ENCODE measurements at places on chromosomes 4 and X.
A peak's percentile ranks its signal among the peaks of the same experiment; 100 is the strongest.

- DNase-seq, result no peak
Observed at GRCh38 chrX:28595346-28595745, 8.1 kb downstream of the IL1RAPL1 start.

DNA sequence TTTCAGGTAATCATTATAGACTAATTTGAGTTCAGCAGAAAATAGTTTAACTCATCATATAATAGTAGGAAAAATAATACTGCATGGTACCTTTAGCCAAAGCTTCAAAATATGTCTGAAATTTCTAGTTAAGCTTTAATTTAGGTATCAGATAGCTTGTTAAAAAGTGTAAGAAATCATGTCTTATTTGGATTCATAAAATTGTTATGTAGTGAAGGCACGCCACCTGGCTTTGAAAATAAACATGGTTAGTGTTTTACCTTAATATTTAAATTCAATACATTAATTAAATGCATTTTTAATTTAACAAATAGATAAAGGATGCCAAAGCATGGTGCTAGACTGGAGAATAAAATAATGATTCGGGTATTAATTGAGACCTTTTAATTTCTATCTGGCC is 211.4 kb downstream of the FSTL5 start:
- DNase-seq, result no peak

GRCh38 chr4:112637552-112637866 is 566 bp downstream of the LARP7 start:
- DNase-seq, result no peak

DNA sequence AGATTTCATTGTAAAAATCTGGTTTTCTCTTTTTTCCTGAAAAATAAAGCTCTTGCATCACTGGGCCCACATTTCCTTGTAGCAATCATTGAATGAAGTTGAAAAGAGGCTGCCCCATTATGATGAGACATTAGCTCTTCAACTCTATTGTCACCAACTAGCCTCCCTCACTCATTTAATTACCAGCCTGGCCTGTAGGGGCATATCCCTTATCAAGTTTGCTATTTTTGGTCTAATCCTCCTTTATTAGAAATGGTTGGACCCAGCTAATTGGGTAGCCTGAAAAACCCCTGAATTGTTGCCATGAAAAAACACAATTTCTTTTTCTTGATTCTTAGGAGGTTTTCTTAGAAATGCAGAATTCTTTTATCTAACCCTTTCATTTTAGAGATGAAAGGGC is 164.6 kb upstream of the CASK start:
- DNase-seq, result no peak

GRCh38 chr4:10715135-10715534 is 30.6 kb upstream of the CLNK start:
- no peak for DNase-seq

DNA sequence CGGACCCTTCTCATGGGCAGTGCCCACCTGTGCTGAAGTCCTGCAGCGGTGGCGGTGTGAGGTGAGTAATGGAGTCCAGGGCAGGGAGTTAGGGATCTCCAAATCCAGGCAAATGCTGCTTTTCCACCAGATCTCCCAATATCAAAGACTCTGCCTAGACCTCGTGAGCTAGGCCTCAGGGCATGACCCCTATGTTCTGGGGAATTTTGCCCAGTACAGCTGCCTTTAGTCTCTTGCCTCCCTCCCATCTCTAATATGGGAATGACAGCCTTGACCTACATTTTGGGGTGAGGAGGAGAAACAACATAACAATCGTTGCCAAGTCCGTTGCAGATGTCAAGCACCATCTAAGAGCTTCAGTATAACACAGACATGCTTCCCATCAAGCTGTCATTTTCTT is 7.3 kb downstream of the PAK3 start:
- DNase-seq, result no peak

GRCh38 chr4:36930562-36931111 is 313.9 kb upstream of the NWD2 start:
- no peak for DNase-seq

GRCh38 chr4:119707336-119707735 is 78.7 kb upstream of the PDE5A start:
- DNase-seq, result no peak

DNA sequence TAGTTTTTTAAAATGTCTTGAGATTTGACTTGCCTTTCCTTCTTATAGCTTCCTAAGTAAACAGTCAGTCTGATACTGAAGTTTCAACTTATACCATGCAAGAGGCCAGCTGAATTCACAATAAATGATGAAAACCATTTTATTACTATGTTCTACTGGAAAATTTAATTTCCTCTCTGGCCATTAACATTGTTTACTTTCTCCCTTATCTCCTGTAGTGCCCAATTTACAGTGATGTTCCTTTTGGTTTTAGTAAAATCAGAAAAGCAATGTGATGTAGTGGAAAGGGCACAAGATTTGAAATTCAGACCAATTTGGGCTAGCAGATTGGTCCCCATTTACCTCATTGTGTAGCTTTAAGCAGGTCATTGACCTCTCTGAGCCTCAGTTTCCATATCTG is 54.2 kb downstream of the SLC9A6 start:
- no peak for DNase-seq

DNA sequence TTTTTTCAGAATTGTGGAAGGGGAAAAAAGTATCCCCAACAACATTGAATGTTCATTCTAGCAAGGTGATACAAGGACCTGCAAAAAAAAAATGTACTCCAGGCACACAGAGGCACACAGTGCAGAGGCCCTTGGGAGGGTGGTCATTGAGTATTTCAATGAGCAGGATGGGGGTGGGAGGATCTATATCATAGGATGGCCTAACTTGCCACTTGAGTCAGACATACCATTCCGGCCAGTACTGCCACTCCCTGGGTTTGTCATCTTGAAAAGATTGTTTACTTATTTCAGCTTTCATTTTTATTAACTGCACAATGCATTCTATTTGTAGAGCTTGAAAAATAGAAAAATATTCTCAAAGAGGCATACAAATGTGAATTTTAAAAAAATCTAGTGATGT is 18.7 kb downstream of the ZNF595 start:
- no peak for DNase-seq

- DNase-seq, result peak; percentile 77
Observed at GRCh38 chr4:20126906-20127305, 124.8 kb upstream of the SLIT2 start.

DNA sequence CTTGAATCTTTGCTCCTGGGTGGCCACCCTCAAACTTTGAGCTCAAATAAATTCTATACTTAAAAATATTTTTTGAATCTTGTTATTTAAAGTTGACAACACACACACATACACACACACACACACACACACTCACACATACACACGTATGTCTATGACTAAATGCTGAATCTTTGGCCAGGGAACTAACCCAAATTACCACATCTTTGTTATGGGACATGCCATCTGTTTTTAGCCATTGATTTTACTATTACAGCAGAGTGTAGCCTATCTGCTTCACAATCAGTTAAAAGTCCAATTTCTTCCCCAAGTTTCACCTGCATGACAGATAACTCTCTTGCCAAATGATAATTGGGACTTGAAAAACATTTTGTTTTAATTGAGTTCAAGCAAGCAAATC is 45.0 kb upstream of the USP46 start:
- no peak for DNase-seq

GRCh38 chr4:25969374-25970155 is 55.5 kb downstream of the SMIM20 start:
- DNase-seq, result no peak

- peak; percentile 21 for DNase-seq
Observed at GRCh38 chrX:123399709-123400108, 215.6 kb downstream of the GRIA3 start.

DNA sequence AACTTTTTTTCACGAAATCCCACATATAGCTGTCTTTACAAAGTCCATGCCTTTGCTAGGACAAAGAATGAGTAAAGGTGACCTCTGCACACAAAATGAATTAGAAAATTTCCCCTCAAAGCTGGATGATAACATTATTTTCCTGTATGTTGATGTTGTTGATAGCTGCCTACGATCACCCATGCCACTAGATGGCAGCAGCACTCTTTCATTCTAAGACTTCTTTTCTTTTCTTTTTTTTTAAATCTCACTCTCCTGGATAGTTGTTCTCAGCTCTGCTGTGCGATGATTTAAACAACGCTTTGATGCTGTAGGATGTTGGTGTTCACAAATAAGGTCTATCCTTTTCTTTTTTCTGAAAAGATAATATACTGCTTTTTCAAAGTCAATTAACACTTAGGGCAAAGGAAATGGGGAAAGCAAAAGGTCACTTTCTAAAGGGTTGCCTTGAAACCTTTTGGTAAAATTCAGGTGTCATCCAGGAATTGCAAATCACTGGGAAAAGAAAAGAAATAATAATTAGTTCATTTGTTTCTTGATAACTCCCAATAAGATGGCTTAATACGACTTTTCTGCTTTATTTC is 266.8 kb downstream of the C4orf33 start:
- peak; percentile 62 for DNase-seq

DNA sequence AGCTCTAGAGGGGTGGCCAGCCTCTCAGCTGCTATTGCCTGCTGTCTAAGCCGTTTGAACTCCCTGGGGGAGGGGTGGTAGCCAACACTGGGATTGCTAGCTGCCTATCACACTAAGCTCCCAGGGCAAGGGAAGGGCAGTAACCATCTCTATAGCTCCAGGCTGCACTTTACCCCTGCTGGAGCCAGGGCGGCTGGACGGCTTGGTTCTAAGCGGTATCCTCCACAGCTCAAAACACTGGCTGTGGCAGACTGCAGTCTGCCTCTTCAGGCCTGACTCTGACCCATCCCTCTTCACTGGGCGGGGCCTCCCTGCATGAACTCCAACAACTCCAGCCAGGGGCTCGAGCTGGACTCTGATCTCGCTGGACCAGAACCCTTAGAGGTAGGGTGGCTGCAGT is 55.3 kb upstream of the GNRHR start:
- DNase-seq, result no peak

- peak; percentile 11 for DNase-seq
Observed at GRCh38 chr4:95045429-95045828, 287.7 kb downstream of the BMPR1B start.

GRCh38 chr4:150582873-150583286 is 929 bp downstream of the MAB21L2 start:
- no peak for DNase-seq

DNA sequence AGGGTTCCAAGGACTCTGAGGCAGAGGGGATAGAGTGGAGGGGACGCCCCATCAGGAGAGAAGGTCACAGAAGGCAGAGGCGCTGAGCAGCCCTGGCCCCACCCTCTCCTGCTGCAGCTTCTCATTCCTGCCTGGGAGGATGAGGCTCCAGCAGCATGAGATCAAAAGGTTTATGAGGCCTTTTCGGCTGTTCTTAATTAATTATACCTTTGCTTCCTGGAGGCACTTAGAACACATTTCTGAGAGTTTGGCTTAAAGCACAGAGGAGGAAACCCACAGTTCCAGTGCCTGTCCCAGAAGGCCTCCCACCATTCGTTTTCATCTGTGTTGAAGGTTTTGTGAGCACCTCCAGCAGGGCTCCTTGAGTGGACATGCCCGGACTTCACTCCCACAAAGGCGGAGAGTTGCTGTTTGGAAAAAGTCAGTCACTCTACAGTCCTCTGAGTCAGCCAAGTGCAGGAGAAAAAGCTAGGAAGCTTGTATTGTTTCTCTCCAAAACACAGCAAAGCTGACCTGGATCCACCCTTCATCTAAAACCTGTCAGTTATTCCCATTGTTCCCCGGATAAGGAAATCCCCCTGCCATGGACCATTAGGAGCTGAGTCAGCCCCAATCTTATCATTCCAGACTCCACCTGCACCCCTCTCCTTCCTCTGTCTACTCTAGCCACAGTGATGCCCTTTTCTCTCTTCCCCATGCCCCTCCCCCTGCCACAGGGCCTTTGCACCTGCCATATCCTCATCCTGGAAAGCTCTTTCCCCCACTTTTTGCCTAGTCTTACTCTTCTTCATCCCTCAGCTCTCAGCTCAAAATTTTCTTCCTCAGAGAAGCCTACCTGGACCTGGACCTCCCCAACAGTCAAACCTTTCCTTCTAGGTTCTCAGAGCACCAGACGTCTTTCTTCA is 276.8 kb downstream of the FBXW7 start:
- DNase-seq, result peak; percentile 55

GRCh38 chr4:173398779-173399415 is at the start of gene SCRG1:
SCRG1 (minus strand) TSS chr4:173399116; CDS start chr4:173391414, 7,702 bp downstream.
- DNase-seq, result peak; percentile 69

DNA sequence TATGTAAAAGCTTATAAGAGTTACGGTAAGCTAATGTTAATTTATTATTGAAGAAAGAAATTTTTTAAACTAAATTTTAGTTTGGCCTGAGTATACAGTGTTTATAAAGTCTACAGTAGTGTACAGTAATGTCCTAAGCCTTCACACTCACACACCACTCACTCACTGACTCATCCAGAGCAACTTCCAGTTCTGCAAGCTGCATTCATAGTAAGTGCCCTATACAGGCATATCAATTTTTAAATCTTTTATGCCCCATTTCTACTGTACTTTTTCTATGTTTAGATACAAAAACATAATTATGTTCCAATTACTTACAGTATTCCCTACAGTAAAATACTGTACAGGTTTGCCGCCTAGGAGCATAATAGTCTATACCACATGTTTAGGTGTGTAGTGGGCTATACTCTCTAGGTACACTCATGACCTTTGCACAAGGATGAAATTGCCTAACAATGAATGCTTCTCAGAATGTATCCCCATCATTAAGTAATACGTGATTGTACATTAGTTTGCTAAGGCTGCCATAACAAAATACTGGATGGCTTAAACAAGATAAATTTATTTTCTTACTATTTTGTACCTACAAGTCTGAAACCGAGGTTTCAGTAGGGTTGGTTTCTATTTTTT is 333.8 kb upstream of the PCDH7 start:
- peak; percentile 42 for DNase-seq

GRCh38 chrX:137479386-137479785 is 86.5 kb upstream of the ZIC3 start:
- no peak for DNase-seq

- DNase-seq, result peak; percentile 94
Observed at GRCh38 chr4:158809611-158810486, 41.0 kb downstream of the FNIP2 start.

- DNase-seq, result peak; percentile 33
Observed at GRCh38 chr4:88893961-88894360, 163.0 kb downstream of the FAM13A start.

GRCh38 chr4:146105464-146105863 is 70.1 kb upstream of the LSM6 start:
- DNase-seq, result no peak

GRCh38 chrX:95903490-95903889 is 781.2 kb upstream of the DIAPH2 start:
- DNase-seq, result no peak

GRCh38 chr4:39855909-39856512 is 121.7 kb downstream of the PDS5A start:
- DNase-seq, result peak; percentile 55

GRCh38 chr4:93748373-93749291 is 79.9 kb upstream of the ATOH1 start:
- no peak for DNase-seq

GRCh38 chrX:44280116-44280515 is 63.4 kb downstream of the EFHC2 start:
- DNase-seq, result no peak

Measured in fibroblast of skin of back (primary cell).